ENCODE measurements at places on chromosomes 2 and 18. TPM values are rescaled to one million over a fixed set of nuclear protein-coding genes. Genes with fewer than 3 reads are reported as not detected.

DNA sequence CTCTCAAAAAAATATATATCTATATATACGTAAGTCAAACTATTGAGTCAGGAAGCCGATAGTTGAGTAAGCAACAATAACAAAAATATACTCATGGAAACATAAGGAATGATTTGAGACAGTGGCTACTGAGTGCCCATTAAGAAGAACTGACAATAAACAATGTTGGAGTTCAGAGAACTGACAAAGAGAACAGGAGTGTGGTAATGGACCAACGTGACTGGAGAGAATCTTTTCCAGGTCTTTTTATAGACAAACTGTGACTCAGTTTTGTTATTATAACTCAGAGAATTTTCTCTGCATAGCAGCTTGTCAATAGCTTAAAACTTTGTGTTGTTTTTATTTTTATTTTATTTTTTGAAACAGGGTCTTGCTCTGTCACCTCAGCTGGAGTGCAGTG lies 4.6 kb upstream of the GALM start:
- DNase-seq: no peak

GRCh38 chr18:59715966-59716369 lies 18.7 kb upstream of the CCBE1 start:
- no peak for DNase-seq

Gene SCN7A
- 46.1 TPM for total RNA-seq

Gene MRPL53
- 25.9 TPM for total RNA-seq

All from uterus (tissue), 4 donors.